ENCODE measurements at places on chromosomes 3 and 15.

DNA sequence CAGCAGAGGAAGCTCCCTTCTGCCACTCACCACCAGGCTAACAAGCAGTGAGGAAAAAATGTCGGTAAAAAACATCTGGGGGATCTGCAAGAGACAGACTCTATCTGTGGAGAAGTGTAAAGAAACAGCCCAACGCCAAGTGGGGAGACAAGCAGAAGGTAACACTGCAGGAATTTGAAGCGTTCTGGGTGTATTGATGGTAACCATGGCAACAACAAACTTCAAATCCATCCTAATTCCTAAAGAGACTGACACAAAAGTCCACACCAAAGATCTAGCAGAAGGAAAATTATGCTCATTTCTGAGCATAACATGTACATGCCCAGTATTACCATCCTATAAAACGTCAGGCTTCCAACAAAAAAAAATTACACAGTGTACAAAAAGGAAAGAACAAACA, 449.3 kb downstream of the GABRB3 start:
- no peak for DNase-seq

GRCh38 chr3:120080836-120081235, 13.4 kb downstream of the GSK3B start:
- DNase-seq: no peak

GRCh38 chr3:188468662-188469061, 314.7 kb downstream of the LPP start:
- no peak for DNase-seq

DNA sequence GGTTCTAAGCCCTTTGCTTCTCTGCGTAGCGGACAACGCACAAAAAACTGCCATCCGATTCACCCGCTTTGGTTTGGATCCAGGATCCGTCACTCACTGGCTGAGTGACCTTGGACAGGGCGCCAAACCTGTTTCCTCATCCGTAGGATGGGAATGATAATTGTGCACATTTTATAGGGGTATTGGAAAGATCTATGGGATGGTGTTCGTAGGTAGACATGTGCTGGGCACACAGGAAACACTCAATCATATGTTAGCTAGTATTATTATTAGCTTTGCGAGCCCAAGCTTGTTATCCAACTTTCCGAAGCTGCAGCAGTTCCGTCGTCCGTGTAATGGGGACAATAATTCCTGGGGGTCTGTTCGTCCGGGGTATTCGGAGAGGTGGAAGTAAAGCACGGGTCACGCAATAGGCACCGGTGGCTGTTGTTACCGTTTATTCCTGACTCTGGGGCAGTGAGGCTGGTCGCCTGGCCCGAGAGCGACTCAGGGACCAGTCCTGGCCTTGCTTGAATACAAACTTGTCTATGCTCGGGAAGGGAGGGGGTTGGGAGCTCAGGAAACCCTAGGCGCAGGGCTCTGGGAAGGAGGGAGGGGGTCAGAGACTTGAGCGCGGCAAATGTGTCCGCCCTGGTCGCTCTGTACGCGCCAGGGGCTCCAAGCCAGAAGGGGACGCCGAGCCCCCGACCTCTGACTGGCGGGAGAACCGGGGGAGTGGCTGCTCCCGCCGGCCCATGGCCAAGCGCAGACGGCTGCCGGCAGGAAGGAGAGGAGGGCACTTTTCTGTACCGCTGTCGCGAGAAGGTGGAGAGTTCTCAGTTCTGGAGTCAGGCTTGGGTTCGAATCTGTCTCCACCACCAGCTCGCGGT, 1.3 kb downstream of the SPSB4 start:
- DNase-seq: no peak

Measured in activated CD4-positive, alpha-beta T cell treated with anti-CD3 and anti-CD28 coated beads for 36 hours (primary cell).